HT-29 (cell line): ENCODE measurements at places on chromosomes 5 and 9.
A peak's percentile ranks its signal among the peaks of the same experiment; 100 is the strongest.

- no peak for DNase-seq
Observed at GRCh38 chr9:98993570-98993945, 49.9 kb downstream of the COL15A1 start.

DNA sequence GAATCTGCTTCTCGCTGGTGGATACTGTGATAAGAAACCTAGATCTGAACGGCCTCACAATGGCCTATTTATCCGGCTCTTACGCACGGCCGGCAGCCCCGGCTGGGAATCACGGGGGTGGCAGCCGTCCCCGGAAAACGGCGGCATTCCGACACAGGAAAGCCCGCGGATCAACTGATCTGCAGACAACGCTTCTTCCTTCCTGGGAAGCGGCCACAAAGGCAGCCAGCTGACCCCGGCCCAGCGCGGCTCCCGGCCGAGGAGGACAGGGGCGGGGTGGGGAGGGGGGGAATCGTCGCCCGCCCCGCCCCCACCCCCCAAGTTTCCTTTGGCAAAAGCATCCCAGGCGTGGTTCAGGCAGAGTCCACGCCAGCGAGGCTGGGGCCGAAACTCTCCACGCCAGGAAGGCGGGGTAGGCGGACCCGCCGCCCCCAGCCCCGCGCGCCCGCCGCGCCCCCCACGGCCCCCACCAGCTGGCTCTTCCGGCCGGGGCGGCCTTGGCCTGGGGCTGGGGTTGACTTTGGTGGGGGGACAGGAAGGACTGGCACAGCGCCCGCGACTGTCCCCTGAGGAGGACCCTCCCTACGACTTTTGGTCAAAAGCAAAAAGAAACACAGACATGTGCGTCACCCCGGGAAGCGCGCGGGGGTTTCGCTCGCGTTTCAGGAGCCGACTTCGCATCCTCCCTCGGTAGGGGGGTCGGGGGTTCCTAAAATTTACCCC is 247.7 kb upstream of the ANKRD55 start:
- peak; percentile 56 for DNase-seq

DNA sequence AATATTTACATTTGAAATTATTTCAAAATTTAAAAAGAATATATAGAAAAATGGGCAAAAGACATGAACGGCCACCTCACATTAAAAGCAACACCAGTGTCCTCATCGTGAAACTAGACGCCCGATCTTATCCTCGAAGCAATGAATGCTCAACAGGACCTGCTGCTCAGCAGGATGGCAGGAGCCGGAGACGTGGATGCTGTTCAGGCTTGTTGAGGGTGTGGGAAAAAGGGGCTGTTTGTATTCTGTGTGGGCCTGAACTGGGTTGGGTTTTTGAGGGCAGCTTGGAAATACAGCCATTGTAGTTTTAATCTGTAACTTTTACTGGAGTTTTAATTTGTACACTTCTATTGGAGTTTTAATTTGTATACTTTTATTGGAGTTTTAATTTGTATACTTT is 20.3 kb downstream of the EXOC3 start:
- no peak for DNase-seq

- DNase-seq: no peak
Observed at GRCh38 chr5:67283988-67284487, 87.4 kb upstream of the CD180 start.

- DNase-seq: no peak
Observed at GRCh38 chr5:33725806-33726205, 166.0 kb downstream of the ADAMTS12 start.

- no peak for DNase-seq
Observed at GRCh38 chr9:92740969-92741368, 23.7 kb downstream of the BICD2 start.

GRCh38 chr5:88787856-88788255 is 95.1 kb downstream of the MEF2C start:
- DNase-seq: no peak

DNA sequence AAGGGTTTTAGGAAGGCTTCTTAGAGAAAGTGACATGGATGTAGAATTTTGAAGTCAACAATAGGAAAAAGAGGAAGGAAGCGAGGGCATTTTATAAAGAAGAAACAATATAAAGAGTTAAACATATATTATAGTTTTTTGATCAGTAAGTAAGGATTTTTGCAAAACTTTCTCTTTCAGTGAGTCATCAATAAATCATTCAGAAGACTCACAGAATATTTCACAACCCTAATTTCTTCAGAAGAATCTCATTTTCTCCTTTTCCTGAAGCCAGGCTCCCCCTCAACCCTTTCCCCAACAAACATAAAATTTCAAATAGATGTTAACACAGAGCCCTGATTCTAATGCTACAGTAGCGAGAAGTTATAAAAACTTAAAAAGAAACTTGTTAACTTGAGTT is 4.3 kb upstream of the COX7C start:
- DNase-seq: no peak

DNA sequence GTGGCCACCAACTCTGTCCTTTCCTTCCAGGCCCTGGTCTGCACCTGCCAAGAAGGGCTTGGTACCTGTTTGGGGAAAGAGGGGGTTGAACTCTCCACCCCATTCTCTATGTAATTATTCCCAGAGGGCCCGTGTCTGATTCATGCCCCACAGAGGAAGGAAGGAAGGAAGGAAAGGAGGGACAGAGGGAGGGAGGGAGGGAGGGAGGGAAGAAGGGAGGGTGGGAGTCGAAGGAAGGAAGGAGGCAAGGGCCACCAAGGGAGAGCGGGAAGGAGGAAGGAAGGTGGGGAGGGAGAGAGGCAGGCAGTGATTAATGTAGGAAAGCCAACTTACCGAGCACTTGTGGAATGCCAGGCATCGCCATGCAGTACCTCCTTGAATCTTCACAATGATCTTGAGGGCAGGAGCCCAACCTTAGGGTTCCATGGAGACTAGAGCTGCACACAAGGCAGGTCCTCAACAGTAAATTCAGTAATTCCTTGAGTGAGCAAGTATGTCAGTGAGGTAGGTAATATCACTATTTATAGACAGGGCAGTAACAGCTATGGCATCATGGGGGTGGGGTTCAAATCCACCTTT is 75.8 kb downstream of the FGF18 start:
- no peak for DNase-seq

DNA sequence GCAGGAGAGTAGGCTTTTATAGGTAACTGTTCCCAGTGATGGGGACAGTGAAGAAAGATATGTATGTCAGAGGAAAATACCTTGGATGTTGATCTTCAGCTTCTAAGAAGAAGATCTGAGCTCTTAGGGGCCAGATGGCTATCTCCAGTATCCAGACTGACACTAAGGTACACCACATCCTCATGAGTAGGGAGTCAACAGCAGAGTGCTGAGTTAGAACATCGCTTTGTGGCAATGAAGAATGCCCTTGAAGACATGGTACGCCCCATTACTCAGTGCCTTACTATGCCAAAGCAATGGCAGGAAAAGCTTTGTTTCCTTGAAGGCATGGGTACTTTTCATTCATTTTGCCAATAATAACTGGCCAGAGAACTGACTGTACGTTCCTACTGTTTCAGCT is 263.7 kb downstream of the CEMIP2 start:
- no peak for DNase-seq

GRCh38 chr5:79093762-79094161 is 17.8 kb upstream of the BHMT start:
- DNase-seq: no peak

- DNase-seq: no peak
Observed at GRCh38 chr9:73007966-73008672, 55.3 kb upstream of the ALDH1A1 start.

DNA sequence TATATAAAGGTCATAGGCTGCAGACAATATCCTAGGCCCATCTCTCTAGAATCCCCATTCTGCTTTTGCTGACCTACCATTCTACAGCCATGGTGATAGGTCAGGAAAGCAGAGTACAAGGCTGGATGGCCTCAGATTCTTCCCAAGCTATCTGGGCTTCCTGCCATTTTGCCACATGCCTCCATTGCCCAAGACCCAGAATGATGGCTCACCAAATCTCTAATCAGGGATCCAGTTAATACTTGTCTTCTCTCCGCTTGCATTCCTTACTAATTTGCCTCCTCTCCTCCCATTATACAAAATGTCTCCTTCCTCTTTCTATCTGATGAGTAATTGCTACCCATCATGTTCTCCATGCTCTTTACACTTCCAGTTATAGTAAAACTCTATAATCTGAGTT is 22.7 kb upstream of the NDUFS4 start:
- no peak for DNase-seq

DNA sequence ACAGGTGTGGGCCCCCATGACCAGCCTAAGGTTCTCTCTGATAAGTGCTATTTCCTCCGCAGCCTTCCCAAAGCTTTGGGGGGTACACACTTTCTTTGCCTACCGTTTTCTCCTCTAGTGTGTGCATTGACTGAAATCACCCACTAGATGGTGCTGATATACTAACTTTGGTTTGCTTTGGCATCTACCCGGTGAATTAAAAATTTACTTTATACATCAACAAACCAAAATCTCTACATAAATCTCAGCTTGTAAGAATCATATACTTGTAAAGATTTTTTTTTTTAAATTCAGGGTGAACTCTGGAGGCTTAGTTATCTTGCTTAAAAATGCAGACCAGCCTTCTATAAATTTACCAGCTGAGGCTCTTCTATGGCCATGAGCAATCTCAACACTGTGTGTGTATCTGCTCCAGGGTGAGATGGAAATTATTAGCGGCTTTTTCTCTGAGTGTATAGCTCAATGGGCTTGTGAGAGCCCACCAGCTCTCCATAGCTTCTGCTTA is 475.7 kb upstream of the TNC start:
- DNase-seq: peak; percentile 49

GRCh38 chr9:438066-438465 is 223.4 kb downstream of the DOCK8 start:
- no peak for DNase-seq

DNA sequence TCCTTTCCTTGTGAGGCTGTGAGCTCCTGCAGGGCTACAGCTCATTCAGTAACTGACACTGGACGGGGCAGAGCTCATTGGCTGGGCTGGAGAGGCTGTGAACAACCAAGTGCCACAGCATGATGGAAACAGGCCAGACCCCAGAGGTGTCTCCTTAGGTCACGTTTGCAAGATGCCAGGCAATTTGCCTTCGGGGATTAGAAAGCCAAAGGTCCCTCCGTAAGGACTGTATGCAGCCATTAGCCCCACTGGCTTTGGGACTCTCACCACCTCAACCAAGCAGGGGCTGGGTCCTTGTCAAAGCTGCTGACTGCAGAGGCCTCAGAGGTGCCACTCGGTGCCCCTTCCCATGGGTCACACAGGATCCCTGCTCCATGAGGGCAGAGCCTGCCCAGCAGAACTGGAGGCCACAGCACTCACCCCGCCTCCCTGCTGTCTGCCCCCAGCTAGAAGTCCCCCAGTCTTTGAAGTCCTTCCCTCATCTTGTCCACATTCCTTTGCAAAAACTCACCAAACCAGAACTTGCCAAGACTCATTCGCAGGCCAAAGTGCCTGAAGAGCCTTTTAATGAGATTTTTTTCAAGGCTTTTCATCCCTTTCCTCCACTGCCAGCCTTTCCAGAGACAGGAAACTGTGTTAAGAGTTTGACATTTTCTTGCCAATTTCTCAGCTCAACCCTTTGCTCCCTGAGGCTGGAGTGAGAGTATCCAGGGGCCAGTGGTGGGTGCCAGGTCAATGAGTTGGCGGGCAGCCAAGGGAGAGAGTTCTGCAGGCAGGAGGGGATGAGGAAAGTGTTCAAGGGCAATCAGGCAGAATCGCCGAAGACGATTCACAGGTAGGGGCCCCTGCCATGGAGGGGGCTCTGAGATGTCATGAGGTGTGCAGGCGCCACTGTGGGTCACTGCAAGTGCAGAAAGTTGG is 39.7 kb upstream of the SLC25A51 start:
- no peak for DNase-seq

DNA sequence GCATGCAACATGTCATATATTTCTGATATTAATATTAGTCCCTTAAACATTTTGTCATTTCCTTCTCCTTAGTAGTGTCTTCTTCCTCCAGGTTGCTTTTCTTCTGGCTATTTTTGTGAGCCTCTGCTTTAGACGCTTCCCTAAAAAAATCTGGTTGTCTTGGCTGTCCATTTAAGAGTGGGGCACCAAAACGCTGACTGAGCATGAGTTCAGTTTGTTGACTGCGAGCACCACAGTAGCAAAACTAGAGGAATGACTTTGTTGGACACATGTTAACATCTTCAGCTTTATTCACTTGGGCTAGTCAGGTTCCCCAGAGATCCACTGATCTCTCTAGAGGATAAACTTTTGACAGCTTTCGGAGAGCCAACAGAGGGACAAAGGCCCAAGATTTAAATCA is 19.3 kb upstream of the TEK start:
- no peak for DNase-seq

DNA sequence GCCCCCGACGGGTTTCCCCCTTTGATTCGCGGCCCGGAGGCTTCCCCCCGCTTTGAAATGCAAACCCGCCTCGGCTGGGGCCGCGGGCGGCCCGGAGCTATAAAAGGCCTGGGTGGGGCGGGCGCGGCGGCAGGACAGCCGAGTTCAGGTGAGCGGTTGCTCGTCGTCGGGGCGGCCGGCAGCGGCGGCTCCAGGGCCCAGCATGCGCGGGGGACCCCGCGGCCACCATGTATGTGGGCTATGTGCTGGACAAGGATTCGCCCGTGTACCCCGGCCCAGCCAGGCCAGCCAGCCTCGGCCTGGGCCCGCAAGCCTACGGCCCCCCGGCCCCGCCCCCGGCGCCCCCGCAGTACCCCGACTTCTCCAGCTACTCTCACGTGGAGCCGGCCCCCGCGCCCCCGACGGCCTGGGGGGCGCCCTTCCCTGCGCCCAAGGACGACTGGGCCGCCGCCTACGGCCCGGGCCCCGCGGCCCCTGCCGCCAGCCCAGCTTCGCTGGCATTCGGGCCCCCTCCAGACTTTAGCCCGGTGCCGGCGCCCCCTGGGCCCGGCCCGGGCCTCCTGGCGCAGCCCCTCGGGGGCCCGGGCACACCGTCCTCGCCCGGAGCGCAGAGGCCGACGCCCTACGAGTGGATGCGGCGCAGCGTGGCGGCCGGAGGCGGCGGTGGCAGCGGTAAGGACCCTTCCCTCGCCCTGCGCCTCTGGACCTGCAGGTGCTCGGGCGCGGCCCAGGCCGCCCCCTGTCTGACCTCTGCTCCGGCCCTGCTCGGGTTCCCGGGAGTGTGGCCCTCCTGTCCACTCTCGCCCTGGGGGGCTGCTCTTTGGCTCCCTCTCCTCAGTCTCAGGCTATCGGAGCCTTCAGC is at the start of gene CDX1:
TSS of gene CDX1 (plus strand) at position 129 of the 862 bp plus-strand sequence. CDS start at position 228, 99 bp downstream.
- DNase-seq: no peak

DNA sequence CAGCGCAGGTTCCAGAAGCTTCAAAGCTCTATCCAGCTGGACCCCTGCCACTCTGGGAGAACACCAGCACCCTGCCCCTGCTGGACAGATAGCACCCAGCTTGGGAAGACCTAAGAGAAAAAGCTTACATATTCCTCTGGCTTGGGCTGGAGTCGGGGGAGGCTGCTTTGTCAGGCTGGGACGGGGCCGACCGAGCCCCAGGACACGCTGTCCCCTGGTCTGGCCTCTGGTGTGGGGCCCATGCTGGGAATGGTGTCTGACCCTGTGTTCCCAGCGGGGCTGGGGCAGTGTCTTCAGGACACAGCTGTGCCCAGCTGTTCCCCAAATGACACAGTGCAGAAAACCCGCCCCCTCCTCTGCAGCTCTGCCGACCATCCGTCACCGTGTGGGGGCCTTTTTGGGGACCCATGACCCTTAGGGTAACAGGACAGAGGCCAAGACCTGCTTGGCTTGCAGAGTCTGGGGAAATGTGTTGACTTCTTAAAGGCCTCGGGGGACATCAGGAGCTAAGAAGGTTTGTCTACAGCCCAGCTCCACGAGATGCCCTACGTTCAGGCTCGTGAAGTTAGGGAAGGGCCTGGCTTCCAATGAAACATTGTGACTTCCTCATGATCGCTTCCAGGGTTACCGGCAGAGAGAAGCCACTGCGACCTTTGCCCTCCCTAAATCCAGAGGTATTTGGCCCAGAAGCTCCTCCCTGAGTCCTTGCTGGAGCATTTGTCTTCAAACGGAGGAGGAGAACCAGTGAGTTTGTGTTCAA is 20.4 kb upstream of the SLC2A6 start:
- no peak for DNase-seq

GRCh38 chr5:161034451-161034850 is 182.4 kb upstream of the ATP10B start:
- no peak for DNase-seq
